ENCODE measurements at places on chromosomes 11 and 22.

DNA sequence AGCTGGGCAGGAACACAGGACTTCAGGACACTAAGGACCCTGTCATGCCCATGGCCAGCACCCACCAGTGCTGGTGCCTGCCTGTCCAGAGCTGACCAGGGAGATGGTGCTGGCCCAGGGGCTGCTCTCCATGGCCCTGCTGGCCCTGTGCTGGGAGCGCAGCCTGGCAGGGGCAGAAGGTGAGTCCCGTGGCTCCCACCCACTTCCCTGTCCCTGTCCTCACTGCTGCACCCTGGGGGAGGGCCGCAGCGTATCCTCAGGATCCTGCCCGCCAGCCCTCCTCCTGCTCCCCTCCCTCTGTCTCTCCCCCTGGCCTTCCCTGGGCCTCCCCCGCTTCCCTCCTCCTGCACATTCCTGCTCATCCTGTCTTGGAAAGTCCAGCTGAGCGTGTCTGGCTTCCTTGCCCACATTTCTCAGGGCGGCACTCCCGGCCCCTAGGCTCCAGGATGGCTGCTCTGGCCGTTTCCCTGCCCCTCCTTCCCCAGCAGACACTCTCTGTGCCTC lies 8.7 kb downstream of the CSF2RB start:
- no peak for DNase-seq

DNA sequence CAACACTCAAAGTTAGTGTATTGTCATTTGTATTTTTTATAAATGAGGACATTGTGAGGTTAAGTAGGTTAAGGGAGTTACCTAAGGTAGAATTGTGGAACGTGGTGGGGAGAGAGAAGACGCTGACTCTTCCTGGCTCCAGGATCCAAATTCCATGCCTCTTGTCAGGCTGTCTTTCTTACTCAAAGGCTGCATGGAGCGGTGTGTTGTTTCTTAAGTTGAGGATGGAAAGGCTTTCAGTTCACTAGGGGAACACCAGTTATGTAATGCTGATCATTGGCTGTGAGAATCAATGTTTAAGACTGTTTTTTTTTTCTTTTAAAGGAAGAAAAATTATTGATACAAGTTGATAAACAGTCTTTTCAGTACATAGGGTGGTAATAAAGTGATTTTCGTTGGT lies 2.9 kb downstream of the UBE2L3 start:
- DNase-seq, result no peak

- DNase-seq, result no peak
These were observed 449.6 kb upstream of the B3GAT1 start for GRCh38 chr11:134861490-134862104.

GRCh38 chr11:34189191-34189590 lies 83.8 kb downstream of the NAT10 start:
- no peak for DNase-seq

DNA sequence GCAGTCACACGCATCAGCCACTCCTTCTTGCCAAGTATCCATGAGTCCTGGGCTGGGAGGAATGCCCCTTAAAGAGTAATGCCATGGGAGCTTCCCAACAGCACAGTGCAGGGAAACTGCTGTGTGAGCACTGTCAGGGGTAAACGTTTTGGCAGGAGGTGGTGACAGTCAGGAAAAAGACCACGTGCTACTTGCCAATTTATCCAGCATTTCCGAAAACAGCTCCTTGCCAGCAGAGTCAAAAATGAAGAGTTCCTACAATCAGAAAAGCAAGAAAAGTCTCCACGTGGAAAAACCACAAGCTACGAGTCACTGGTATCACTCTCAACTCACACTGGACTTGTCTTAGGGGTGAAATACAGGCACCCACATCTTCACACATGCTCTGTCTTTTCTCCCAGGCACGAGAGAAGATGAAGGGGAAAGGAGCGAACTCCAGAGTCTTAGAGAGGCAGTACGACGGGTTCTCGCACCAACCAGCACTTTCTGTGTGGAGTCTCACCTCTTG lies 9.9 kb downstream of the IFT27 start:
- DNase-seq, result no peak

DNA sequence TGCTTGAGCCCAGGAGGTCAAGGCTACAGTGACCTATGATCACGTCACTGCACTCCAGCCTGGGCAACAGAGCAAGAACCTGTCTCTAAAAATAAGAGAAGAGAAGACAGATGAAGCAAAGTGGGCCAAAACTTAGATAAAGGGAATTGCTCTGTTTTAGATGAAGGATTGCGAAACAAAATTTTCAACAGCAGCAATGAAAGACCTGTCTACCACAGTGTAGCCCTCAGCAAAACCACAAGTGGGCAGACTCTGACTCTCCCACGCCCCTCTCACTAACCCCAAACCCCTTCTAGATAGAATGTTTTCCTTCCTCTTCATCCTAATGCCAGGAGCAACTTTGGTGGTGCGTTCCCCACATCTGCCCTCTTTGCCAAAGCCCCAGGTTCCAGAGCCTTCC lies 105.6 kb upstream of the ALDH3B2 start:
- DNase-seq, result peak; percentile 19

DNA sequence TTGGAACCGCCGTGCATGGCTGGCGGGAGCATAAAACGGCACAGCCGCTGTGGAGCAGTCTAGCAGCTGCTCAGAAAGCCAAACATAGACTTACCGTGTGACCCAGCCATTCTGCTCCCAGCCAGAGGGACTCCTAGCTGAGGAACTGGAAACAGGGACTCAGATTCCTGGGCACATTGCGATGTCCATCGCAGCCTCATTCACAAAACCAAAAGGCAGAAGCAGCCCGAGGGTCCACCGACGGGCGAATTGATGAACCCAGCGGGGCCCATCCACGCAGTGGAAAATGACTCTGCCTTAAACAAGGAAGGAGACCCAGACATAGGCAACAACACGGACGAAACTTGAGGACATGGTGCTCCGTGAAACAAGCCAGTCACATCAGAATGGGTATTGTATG lies 5.7 kb upstream of the MUC5B start:
- no peak for DNase-seq

GRCh38 chr11:24437123-24437522 lies 59.7 kb upstream of the LUZP2 start:
- no peak for DNase-seq

GRCh38 chr11:68670208-68670992 lies 13.9 kb upstream of the GAL start:
- no peak for DNase-seq

DNA sequence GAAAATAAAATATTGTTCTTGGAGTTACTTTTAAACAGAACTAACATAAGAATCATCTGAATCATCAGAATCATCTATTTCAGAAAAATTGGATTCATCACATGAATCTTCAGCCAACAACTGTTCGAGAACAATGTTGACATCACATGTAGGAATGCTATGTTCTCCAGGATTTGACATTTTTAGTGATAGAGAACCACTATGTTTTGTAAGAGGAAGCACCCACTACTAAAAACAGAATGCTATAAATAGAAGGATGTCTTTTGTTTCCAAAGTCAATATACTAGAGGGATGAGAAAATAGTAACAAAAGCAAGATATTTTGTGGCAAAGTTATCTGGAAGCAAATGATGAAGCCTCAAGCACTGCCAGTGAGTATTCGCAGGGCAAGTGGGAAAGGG lies 263.4 kb upstream of the DDI1 start:
- no peak for DNase-seq

GRCh38 chr11:79438631-79439409 lies 2.0 kb downstream of the TENM4 start:
- no peak for DNase-seq

DNA sequence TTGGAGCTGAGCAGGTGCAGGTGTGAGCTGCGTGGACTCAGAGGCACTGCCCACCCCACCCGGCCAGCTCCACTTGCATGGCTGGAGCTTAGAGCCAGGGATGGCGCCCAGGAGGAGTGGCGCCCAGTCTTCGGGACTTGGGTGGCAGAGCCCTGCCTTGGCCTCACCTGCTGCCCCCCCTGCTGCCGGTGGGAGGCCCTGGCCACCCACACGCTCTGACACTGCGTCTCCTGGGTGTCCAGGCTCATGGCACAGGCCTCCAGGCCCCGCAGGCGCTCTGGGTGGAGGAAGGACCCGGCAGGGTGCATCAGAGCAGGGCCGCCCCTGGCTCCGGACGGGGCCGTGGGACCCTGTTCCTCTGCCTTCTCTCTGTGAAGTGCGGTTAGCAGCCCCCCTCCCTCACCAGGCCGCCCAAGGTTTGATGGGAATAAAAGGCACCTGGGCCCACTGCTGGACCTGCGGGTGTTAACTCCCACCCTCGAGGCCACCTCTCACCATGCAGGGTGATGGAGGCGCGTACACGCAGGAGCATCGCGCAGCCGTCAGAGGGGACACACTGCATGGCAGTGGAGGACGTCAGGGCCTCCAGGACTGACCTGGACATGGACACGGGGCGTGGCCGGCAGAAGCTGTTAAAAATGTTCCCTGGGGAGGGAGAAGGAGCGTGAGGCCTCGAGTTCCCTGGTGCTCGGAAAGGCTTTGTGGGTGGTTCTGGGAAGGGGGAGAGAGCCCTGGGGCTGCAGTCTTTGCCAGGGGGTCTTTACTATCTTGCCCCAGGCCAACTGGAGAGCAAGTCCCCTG lies 11.8 kb downstream of the IL17REL start:
- DNase-seq, result no peak

DNA sequence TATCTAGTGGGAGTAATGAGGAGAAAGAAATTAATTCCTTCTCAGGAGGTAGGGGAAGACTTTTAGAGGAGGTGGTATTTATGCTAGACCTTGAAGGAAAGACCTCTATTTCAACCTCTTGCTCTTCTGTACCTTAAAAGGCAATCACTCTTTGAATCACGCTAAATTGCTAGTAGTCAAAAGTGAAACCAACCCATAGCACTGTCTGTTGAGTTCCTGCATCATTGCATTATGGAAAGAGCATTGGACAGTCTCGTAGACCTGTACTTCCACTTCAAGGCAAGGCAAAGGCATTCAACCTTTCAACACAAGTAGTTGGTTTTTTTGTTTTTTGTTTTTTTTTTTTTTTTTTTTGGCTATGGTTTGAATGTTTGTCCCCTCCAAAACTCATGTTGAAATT lies 770.4 kb downstream of the ETS1 start:
- DNase-seq, result no peak

DNA sequence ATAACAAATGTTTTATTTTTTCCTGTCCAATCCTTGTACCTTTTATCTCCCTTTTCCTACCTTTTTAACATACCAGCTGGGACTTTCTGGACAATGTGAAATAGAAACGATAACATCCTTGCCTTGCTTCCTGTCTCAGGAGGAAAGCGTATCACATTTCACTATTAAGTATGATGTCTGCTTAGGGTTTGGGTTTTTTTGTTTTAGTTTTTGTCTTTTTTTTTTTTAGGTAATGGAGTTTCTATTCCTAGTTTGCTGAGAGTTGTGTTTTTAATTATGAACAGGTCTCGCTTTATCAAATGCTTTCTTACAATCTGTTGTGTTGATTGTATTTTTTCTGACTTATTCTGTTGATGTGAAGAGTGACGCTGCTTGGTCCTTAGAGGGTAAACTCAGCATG lies 64.2 kb upstream of the KCNQ1OT1 start:
- DNase-seq, result no peak

GRCh38 chr11:28009996-28010395 lies 98.0 kb downstream of the KIF18A start:
- no peak for DNase-seq
